GM12865 (cell line): ENCODE measurements at places on chromosomes 16 and 17.
A peak's percentile ranks its signal among the peaks of the same experiment; 100 is the strongest.

DNA sequence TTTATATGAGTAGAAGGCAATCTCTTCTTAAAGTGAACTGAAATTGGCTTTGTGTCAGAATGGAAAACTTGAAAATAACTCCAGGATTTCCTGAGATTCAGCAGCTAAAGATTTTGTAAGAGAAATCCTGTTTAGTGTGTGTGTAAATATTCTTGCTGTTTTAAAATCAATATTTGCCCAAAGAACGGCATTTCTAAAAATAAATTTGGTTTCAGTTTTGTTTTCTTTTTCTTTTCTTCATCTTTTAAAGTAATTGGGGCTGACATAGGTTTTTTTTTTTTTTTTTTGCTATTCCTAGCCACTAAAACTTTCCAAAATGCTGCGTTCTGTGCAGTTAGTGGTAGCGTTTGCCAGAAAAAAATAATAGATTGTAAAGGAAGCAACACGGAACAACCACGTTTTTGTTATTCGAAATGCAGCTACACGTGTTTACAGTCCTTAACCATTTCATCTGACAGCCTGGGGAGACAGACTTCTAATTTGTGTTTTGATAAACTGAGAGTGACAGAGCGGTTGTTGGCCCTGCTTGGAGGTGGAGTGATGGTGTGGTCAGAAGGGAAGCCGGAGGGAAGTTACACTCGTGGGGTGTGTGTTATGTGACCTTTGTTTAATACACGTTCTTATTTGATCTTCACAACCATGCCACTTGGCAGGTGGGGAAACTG is 21.6 kb upstream of the SMPD3 start:
- DNase-seq, result no peak

DNA sequence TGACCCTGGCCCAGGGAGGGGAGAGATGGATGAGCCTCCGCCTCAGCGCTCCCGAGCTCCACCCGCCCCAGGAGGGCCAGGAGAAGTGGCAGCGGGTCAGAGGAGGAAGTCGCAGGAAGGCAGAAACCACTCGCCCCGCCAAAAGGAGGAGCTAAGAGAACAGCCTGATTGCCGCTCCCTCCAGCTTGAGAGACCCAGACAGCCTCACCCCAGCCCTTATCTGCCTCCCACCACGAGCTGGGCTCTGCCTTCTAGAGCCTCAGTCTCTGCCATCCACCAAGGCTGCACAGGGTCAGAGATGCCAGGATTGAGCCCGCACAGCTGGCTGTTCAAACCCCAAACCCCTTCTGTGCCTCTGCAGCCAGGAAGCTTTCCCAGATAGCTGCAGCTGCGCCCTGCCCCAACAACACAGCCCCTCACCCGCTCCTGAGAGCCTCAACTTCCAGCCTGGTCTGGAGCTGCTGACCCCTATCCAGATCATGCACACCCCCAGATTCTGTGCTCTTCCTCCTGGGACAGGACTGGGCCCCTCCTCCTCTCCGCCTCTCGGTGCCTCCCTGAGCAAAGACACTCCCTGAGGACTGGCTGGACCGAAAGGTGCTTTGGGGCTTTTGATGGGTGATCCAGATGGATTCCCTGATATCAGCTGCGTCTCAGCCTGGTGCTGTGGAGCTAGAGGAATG is 1.0 kb upstream of the ATP2A3 start:
- peak; percentile 87 for DNase-seq

GRCh38 chr17:70405492-70406220 is 236.3 kb downstream of the KCNJ2 start:
- peak; percentile 9 for DNase-seq

- no peak for DNase-seq
Observed at GRCh38 chr17:45912319-45912718, 18.0 kb downstream of the MAPT start.

GRCh38 chr16:49767998-49768397 is 87.9 kb downstream of the ZNF423 start:
- no peak for DNase-seq

DNA sequence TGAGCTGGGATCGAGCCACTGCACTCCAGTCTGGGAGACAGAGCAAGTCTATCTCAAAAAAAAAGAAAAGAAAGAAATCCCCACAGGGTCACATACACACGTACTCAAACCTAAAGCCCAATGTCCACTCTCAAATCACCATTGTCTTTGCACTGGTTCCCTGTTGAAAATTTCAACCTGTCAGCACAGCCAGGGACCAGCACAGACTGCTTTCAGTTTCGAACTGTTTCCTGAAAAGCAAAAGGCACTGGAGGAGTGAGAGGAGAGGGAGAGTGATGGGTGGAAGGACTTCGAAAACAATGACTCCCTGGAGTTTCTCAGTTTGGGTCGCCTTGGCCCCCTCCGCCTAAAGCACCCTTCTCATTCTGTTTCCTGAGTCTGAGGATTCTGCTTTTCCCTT is 9.0 kb upstream of the CD300C start:
- DNase-seq, result no peak

- DNase-seq, result no peak
Observed at GRCh38 chr17:77756846-77757560, 201.5 kb upstream of the TNRC6C start.

DNA sequence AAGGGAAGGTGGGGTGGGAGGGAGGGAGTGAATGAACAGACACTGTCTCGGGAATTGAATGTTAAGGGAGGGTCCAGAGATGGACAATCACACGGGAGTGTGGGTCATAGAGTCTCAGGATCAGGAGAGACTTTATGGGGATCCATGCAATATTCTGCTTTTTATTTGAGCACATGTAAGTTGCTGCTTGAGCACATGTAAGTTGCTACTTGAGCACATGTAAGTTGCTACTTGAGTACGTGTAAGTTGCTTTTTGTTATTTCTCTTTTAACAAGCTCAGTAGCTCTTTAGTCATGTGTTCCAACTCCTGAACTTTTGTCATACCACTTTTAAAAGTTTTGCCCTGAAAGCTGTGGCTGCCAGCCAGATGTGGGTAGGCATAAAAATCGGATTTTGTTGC is 110.3 kb downstream of the ARHGAP44 start:
- no peak for DNase-seq

DNA sequence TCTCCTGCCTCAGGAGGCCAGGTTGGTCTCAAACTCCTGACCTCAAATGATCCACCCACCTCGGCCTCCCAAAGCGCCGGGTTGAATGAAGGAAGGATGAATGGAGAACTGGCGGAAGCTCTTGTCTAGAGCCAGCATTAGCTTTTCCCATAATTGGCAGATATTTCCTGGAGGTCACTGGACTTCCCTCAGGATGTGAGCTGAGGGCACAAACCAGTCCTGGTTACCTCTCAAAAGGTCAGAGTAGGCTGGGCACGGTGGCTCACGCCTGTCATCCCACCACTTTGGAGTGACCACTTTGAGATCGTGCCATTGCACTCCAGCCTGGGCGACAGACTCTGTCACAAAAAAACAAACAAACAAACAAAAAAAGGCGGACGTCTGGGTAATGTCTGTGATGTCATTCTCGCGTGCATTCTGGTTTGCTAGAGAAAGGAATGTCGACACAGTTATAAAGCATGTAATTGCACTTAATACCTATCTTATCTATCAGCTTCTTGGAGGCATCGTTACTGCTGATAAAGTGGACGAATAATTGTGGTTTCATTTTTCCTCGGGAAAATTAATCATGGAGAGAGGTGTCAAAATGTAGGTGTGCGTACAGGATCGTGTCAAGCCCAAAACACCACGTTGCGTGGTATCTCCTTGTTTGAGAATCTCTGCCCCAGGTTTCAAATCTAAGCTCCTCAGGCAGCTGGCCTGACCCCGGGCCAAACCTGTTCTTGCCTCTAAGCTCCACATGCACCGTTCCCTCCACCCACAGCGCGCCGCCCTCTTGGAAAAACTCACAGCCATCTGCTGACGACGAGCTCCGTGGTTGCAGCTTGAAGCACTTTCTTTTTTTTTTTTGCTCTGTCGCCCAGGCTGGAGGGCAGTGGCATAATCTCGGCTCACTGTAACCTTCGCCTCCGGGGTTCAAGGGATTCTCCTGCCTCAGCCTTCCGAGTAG is 6.4 kb upstream of the CRK start:
- DNase-seq, result peak; percentile 32

GRCh38 chr16:88102597-88102996 is 151.4 kb downstream of the BANP start:
- no peak for DNase-seq

- no peak for DNase-seq
Observed at GRCh38 chr16:28298511-28298878, 6.2 kb downstream of the SBK1 start.

DNA sequence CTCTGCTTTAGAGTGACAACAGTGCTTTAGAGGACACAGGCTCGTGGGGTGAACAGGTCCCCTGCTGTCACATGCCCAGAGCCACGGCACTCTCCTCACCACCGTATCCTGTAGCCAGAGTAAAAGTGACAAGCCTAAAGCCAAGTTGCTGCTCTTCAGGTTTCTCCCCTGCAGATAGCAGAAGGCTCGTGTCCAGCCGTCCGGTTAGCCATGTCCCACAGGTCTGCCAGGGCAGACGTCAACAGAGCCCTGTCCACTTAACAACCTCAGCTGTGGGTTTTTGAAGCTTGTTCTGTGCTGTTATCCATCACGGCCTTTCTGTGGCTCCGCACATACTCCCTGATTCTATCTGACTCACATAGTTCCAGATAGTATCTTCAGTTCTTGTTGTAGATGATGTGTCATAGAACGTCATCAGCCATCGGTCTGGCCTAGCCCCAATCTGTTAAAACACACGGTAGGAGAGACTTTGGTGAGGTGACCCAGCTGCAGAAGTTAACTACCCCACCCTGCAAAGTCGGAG is 100.7 kb downstream of the SOCS1 start:
- no peak for DNase-seq

DNA sequence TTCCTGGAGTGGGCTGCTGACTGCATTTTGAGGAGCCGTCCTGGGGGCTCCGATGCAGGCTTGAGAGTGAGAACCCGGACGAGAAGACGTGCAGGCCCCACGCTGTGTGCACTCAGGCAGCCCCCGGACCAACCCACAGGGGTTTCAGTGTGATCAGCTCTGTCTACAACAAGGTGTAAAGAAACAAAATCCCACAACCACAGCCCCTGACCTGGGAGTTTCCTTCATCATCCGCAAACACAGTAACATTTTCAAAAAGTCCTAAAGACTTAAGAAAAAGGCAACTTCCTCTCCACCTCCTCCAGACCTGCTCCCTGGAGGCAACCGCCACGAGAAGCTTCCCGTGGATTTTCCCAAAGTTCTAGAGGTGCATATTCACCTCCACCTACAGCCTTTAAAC is 15.4 kb upstream of the MEAK7 start:
- peak; percentile 36 for DNase-seq

DNA sequence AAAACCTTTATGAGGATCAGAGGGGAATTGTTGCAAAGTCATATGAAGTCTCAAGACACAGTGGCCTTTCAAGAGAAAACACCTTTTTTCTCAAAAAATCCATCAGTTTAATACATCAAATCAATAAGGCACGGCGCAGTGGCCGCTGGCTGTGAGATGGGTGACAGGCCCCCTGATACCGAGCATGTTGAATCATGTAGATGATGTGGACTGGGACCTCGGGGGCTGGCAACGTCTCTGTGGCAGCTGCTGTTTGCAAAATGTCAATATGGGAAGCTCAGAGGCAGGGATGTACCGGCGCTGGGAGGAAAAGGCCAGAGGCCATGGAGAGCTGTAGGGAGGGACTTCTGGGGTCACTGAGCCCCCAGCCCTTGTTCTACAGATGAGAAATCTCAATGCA is 169.1 kb downstream of the GSG1L start:
- DNase-seq, result no peak

DNA sequence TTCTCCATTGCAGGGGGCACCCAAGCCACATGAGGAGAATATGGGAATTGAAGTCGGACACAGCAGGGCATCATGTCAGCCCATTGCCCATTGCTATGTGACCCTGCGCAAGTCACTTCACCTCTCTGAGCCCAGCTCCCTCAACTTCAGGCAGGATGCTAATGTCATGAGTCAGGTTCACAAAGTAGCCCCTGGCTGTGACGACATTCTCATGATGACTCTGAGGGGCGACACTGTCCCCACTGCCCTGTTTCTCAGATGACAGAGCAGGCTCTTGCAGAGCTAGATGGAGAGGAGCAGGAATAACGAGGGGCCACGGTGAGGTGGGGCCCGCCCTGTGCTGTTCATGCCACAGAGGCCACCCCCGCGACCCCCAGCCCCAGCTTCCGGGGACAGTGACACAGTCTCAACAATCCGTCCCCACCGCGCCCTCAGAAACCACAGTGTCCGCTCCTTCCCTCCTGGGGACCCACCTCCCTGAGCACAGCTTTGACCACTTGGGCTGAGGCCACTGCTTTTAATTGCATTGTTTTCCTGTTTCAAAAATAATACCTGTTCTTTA is 13.2 kb upstream of the ZNF469 start:
- DNase-seq, result no peak

DNA sequence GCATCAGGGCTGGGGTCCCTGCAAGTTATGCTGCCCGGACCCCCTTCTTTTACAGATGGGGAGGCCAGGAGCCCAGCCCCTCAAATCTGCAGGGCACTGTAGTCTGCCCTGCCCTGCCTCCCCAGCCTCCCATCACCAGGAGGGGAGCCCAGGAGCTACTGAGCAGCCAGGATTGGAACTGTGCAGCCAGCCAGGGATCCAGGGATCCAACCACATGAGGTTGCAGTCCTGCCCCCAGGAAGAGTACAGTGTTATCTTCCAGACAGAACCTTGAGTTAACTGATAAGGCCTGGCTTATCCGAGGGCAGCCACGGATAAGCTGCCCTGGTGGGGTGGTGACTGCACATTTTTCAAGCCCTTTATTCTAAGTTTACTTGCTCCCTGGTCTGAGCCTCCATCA is 11.4 kb upstream of the NDRG4 start:
- DNase-seq, result no peak

DNA sequence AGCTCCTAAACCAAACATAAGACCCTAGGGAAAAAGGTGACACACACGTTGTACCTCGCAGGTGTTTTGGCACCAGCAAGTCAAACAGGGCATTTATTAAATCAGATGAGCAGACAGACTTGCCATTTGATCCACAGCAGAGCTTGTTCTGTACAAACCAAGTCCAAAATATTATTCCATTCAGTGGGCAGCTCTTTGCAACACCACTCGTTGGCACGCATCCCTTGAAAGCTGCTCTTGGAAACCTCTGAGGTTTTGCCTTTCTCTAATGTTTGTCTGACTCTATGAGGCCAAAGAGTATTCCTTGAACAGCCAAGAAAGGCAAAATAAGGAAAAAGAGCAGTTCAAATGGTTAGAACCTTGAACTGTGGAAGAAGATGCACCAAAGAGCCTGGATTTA is 12.7 kb downstream of the TMEM100 start:
- DNase-seq, result no peak
